Esophagus mucosa (tissue), 1 donor: ENCODE measurements at places on chromosomes 1 and 21.

DNA sequence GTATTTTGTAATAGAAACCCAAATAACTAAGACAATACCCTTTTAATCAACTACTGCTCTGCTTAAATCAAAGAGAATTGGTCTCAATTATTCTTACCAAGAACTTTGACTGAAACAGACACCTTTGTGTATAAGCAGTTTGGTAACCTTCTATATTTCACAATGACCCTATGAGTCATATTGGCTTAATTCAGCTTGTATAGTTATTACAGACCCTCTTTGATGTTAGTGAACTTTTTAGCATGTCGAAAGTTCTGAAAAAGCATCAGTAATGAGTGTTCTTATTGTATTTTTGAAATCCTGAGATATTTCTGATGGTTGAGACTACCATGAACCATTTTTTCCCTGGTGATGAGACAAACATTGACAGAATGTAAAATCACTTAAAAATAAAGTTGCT lies 43.3 kb upstream of the RABGAP1L start:
- peak; percentile 60 for ATAC-seq

GRCh38 chr1:248798791-248799190 lies 26.9 kb downstream of the SH3BP5L start:
- no peak for ATAC-seq

- ATAC-seq: no peak
Observed at GRCh38 chr1:174812656-174813055, 187.1 kb upstream of the CACYBP start.

GRCh38 chr1:77063118-77063517 lies 156.1 kb downstream of the PIGK start:
- no peak for ATAC-seq

- no peak for ATAC-seq
Observed at GRCh38 chr1:76090283-76091203, 16.0 kb downstream of the ST6GALNAC3 start.

GRCh38 chr1:202956969-202957368 lies 1.1 kb downstream of the ADIPOR1 start:
- ATAC-seq: no peak

GRCh38 chr1:101311146-101311920 lies 74.5 kb downstream of the S1PR1 start:
- no peak for ATAC-seq

GRCh38 chr1:246001837-246002230 lies 505.2 kb downstream of the SMYD3 start:
- ATAC-seq: no peak

GRCh38 chr1:22283596-22283995 lies 140.7 kb upstream of the WNT4 start:
- ATAC-seq: no peak

DNA sequence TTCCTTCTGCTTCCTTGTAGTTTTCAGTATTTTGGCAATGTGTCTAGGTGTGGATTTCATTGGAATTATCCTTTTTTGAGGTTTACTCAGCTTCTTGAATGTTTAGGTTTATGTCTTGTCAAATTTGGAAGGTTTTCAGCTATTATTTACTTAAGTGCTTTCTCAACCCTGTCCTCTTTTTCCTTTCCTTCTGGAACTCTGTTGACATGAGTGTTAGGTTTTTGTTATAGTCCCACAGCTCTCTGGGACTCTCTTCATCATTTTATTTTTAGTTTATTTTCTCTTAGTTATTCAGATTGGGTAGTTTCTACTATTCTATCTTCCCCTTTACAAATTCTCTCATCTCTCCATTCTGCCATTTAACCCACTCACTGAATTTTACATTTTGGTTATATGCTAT lies 63.1 kb upstream of the GPR88 start:
- no peak for ATAC-seq

DNA sequence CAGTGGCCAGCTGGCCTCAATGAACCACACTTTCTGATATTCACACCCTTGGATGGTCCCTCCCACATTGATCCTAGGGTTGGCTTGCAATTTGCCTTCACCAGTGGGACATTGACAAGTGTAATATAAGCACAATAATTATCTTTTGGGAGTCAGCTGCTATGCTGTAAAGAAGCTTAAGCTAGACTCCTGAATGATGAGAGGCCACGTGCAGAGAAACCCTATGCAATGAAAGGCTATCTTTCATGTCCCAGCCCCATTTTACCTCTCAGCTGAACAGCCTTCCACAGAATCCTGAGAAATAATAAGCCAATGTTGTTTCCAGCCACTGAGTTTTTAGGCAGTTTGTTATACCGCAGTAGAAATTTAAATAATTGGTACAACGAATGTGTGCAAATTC lies 11.1 kb upstream of the C8A start:
- ATAC-seq: no peak

- no peak for ATAC-seq
Observed at GRCh38 chr1:78713297-78713696, 63.7 kb downstream of the IFI44 start.

DNA sequence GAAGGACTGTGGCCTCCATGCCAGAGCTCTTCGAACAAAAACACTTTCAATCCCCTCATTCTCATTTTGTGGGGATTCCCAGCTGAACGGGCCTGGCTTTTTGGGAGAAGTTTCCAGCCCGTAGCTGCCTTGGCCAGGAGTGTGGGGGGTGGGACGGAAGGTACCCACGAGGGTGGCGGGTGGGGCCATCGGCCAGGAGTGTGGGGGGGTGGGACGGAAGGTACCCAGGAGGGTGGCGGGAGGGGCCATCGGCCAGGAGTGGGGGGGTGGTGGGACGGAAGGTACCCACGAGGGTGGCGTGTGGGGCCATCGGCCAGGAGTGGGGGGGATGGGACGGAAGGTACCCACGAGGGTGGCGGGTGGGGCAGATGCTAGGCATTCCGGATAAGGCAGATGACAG lies 71.7 kb upstream of the ZBTB18 start:
- ATAC-seq: peak; percentile 35

GRCh38 chr1:4221107-4221506 lies 321.0 kb upstream of the C1orf174 start:
- no peak for ATAC-seq

- no peak for ATAC-seq
Observed at GRCh38 chr1:24990136-24990535, 60.1 kb upstream of the RUNX3 start.

- no peak for ATAC-seq
Observed at GRCh38 chr1:230141021-230141648, 74.1 kb downstream of the GALNT2 start.

DNA sequence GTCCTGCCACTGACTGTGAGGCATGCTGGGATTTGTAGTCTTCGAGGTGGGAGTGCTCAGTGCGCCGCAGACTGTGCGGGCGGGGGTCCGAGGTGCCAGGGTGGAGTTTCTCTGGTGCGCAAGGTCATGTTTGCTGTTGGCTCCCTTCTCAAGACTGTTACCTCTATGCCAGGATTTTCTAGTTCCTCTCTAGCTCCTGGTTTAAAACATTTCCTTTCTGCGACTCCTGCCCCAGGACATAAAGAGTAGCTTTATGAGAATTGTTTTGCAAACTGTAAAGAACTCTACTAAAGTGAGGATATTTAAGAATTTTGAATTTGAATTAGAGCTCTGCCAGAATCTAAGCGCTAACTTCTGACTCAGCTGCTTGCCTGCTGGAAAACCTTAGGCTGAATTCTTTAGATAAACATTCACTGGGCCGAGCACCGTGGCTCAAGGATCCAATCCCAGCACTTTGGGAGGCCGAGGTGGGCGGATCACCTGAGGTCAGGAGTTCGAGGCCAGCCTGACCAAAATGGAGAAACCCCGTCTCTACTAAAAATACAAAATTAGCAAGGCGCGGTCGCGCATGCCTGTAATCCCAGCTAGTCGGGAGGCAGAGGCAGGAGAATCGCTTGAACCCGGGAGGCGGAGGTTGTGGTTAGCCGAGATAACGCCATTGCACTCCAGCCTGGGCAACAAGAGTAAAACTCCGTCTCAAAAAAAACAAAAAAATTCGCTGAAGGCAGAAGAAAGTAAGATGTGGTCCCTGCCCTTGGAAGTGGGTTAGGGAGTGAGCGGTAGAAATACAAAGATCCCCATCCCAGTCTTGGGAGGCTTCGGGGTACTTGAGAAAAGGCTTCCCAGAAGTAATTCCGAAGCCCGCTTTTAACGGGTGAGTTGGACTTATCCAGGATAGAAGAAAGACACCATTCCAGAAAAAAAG lies 992 bp upstream of the USP48 start:
- ATAC-seq: no peak

DNA sequence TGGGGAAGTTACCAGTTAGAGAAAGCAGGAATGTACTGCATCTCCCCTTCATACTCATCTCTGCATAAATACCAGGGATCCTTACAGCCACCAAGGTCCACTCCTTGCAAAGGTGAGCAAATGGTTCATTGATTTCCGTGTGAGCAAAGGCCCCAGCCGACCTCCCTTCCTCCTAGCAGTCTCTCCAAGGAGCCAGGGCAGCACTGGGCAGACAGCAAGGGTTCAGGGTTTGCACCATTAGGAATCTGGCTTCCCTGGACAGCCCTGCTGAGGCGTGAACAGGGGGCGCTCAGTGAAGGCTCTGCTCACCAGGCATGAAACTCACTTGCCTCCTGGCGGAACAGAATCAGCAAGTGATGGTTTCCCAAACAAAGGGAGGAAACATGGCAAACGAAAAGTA lies 65.7 kb downstream of the MRPL37 start:
- ATAC-seq: no peak

DNA sequence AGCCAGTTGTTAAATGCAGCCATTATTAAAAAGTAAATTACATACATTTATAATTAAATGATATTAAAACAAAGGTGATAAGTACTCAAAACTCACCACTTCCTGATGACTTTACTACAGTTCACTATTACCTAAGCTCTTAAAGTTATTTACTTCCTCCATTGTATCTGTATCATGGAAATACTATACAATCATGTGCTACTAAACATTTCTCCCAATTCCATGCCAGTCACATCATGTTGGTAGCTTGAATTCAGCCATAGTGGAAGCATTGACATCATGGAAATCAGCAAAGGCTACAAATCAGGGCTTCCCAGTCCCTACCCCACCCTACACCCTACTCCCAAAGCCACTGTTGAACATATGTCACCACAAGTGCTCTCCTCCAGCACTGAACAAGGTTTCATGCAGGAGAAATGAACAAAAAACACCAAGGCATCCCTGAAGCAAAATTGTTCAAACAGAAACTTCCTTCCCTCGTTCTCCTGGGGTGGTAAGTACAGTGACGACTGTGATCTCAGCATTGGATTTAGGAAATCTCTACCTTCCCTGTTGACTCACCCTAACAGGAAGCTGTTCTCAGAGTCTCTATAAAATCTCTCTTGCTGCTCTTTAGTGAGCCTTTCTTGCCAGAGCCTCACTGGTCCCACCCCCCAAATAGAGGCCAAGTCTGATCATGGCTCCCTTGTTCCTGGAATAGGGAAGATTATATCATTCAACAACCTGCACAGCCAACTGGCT lies 12.7 kb downstream of the VSIG8 start:
- peak; percentile 35 for ATAC-seq

GRCh38 chr21:28959367-28960099 lies 33.1 kb downstream of the LTN1 start:
- ATAC-seq: no peak

DNA sequence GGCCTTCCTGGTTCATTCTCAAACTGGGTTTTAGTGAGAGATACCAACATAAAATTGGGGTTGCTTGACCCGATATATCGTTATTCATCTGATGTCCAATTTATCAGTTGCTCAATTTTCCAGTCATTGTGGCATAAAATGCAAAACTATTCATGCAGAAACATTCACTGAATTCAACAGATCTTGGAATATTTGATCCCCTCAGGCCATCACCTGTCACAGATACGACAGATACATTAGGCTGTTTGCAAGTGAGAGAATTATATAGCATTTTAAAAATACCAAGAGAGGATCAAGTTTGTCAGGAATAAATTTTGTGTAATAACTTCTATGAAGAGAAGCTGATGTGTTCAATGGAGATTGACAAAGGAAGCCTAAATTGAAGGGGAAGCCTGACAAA lies 67.1 kb downstream of the MAP10 start:
- no peak for ATAC-seq

GRCh38 chr1:41846625-41847405 lies 71.9 kb downstream of the HIVEP3 start:
- no peak for ATAC-seq

- peak; percentile 33 for ATAC-seq
Observed at GRCh38 chr1:93845538-93846205, 33.3 kb downstream of the DNTTIP2 start.

DNA sequence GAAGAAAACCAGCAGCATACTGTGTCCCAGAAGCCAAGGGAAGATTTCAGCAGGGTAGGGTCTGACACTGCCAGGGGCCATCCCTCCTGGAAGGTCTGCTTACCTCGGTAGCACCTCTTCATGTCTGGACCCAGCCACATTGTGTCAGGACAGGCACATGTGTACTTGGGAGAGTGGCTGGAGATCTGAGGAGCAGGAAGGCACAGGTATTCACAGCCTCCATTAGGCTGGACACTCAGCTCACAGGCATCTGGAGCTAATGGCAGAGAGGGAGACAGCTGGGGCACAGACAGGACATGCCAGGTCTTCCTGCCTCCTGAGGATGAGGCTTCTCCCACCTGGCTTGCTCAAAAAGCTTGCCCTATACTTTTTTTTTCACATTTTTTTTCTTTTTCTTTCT lies 19.9 kb upstream of the MAGOH start:
- ATAC-seq: no peak

- ATAC-seq: no peak
Observed at GRCh38 chr1:222233444-222234158, 314.3 kb downstream of the HHIPL2 start.

- ATAC-seq: no peak
Observed at GRCh38 chr1:24606621-24607020, 36.5 kb upstream of the SRRM1 start.

- ATAC-seq: peak; percentile 56
Observed at GRCh38 chr1:25031966-25032667, 102.0 kb upstream of the RUNX3 start.

DNA sequence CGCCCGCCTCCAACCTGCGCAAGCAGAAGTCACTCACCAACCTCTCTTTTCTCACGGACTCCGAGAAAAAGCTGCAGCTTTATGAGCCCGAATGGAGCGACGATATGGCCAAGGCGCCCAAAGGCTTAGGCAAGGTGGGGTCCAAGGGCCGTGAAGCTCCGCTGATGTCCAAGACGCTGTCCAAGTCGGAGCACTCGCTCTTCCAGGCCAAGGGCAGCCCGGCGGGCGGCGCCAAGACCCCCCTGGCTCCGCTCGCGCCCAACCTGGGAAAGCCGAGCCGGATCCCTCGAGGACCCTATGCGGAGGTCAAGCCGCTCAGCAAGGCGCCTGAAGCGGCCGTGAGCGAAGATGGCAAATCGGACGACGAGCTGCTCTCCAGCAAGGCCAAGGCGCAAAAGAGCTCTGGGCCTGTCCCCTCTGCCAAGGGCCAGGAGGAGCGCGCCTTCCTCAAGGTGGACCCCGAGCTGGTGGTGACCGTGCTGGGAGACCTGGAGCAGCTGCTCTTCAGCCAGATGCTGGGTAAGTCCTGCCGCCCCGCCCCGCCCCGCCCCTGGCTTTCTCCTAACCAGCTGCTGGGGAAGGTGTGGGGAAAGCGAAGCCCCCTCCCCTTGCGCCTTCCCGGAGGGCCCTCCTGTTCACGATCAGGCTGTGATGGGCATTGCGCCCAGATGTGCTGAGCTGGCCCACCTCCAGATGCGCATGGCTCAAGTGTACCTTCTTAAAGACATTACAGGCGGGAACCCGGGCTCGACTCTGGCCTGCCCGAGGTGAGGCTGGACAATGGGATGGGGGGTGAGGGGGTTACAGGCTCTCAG lies 110.2 kb downstream of the NAV1 start:
- peak; percentile 2 for ATAC-seq

GRCh38 chr1:169565335-169566271 lies 20.7 kb downstream of the F5 start:
- ATAC-seq: no peak

- ATAC-seq: no peak
Observed at GRCh38 chr1:47536646-47537118, 98.8 kb downstream of the FOXD2 start.
